ENCODE measurements at places on chromosomes 12 and 14.
A peak's percentile ranks its signal among the peaks of the same experiment; 100 is the strongest.

DNA sequence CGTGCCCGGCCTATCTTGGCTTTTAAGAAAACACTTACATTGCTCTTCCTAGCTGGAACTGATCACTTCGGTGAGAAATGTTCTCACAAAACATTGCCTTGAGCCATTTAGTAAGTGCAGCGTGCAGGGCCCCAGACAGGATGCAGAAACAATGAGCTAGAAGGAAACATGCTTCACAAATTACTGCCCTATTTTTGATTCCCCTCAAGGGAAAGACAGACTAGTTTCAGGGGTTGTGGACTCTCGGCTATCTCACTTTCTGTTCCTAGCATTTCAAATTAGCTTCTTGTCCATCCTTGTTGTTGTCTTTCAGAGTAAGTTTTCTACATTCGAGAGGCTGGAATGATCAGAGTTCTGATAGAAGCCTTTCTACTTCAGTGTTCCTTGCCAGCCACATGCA lies 21.6 kb downstream of the TGFB3 start:
- no peak for DNase-seq

DNA sequence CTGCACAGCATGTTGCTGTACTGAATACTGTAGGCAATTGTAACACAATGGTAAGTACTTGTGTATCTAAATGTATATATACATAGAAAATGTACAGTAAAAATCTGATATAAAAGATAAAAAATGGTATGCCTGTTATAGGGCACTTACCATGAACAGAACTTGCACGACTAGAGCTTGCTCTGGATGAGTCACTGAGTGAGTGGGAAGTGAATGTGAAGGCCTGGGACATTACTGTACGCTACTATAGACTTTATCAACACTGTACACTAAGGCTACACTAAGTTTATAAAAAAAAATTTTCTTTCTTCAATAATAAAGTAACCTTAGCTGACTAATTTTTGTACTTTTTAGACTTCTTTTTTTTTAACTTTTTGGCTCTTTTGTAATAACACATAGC lies 24.2 kb upstream of the NEDD1 start:
- peak; percentile 7 for DNase-seq

GRCh38 chr12:694734-695503 lies 31.7 kb upstream of the NINJ2 start:
- DNase-seq = no peak

DNA sequence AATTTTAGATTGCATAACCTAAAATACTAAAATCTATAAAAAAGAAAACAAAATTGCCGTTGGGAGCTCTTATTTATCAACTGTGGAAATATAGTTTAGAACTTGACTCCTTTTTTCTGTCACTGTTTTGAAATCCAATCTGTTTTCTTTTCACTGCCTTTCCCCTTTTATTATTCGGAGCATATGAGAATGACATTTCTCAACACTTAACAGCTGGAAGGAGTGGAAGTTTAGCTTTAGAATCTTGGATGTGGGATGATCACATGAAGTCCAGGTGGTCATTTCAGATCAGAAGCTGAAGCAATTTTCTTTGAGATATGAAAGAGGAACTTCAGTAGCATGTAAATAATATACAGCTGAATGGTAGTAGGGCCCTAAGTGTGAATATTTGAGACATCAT lies 16.7 kb downstream of the TRHDE start:
- no peak for DNase-seq

DNA sequence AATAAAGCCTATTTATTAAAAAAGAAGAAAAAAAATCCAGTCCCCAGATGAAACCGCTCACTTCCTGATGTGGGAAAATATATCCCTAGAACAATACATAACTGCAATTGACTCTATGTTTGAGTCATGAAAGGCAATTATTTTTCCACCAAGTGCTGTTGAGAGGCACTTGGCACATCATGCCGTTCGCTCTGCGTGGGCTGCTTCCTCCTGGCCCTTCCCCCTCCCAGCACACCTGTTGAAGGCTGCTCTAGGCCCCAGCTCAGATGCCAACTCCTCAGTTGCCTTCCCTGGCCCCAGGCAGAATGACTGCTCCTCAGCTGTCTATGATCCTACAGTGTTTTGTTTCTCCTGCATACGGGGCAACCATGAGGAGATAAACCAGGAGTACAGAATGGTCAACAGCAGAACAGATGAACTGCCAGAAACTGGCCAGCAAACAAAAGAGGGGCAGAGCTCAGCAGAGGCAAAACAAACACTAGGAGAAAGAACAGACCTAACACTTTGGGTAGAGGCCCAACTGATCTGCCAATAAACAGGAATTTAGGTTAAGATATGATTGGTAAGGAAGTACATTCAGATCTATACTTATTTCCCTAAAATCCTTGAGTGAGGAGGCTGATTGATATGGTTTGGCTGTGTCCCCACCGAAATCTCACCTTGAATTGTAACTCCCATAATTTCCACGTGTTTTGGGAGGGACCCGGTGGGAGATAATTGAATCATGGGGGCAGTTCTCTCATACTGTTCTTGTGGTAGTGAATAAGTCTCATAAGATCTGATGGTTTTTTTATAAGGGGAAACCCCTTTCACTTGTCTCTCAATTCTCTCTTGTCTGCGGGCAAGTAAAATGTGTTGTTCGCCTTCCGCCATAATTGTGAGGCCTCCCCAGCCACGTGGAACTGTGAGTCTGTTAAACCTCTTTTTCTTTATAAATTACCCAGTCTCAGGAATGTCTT lies 58.6 kb downstream of the SLC38A1 start:
- no peak for DNase-seq

- DNase-seq = peak; percentile 23
These were observed 2.1 kb downstream of the CBX5 start for GRCh38 chr12:54277823-54278276.
